ENCODE measurements at places on chromosomes 2 and 18.

DNA sequence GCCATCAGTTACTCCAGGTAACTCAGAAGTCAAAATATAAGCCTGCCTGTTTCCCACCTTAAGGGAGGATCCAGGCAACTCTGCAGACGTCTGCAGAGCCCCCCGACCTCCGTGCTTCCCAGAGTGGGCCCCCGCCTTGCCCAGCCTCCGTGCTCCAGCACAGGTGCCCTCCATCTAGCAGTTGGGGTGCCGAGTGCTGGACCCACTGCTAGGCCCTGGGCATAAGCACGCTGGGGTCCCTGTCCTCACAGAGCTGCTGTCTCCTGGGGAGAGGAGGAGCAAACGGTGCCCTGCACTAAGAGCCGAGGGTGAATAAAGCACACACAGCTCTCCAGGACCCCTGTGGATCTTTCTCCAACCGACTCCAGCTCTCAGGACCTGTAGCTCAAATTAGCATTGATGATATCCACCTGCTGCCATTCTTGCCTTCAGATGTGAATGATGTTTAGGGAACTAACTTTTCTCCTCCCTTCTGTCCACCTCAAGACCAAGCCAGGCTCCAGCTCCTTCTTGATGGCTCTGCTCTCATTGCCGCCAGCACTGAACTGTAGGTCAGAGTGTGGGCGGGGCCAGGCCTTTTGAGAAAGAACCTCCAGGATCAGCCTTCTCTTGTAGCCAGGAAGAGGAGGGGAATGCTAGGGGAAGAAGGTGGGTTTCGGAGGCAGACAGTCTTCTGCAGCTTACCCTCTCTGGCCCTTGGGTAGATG, 121.2 kb downstream of the SMAD7 start:
- peaks cover 20% of the 10 kb centered on the region for H3K4me1 ChIP-seq
- H3K4me3 ChIP-seq, result no peak overlapping the region
- H3K27ac ChIP-seq, result no peak overlapping the region
- no peaks in the 10 kb centered on the region for H3K36me3 ChIP-seq

DNA sequence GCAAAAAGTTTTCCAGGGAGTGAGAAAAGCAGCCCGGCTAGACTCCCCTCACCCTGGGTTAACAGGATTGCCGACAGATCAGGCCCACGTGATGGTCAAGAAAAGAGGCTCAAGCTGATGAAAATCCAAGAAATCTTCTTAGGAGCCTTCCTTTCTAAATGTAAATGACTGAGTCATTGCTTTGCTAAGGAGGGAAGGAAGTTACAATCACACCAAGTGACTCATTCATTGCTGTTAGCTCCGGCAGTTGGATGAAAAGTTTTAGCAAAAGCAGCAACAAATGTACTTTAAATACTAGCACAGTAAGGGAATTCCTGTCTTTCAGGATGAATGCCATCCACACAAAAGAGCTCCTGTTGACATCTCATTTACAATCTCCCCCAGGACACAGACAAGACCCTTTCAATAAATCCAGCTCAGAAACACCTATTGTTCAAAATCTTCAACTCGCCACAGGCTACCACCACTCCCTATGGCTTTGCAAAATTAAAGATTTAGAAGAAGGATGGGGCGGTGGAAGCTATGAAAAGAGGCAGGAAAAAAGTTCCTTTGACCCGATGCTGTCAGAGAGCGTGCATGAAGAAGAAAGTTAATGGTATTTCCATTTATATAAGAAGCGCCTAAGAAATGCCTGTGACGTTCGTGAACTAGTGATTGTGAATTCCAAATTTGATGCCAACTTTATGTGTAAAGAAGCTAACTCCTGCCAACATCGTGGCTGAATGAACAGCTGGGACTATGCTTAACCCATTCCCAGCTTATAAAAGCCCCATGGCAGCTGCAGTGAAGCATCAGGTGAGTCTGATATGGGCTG, 153.7 kb downstream of the TGIF1 start:
- no peak overlapping the region for H3K27ac ChIP-seq
- DNase-seq, result no peak
- no peaks in the 10 kb centered on the region for H3K4me1 ChIP-seq
- H3K4me3 ChIP-seq, result no peak overlapping the region
- H3K36me3 ChIP-seq, result no peaks in the 10 kb centered on the region

GRCh38 chr2:162478721-162479129, 134.8 kb downstream of the GCA start:
- no peaks in the 10 kb centered on the region for H3K27me3 ChIP-seq
- no peak overlapping the region for H3K4me3 ChIP-seq
- DNase-seq, result no peak
- no peaks in the 10 kb centered on the region for H3K36me3 ChIP-seq

- H3K36me3 ChIP-seq, result no peaks in the 10 kb centered on the region
- H3K27me3 ChIP-seq, result peaks cover 16% of the 10 kb centered on the region
- no peaks in the 10 kb centered on the region for H3K4me1 ChIP-seq
- no peak overlapping the region for H3K27ac ChIP-seq
These were observed 90.6 kb downstream of the SLC4A3 start for GRCh38 chr2:219718066-219718465.

GRCh38 chr2:126914811-126915500, 16.3 kb downstream of the TEX51 start:
- H3K36me3 ChIP-seq, result no peaks in the 10 kb centered on the region
- H3K27me3 ChIP-seq, result peaks cover 2% of the 10 kb centered on the region
- H3K4me3 ChIP-seq, result no peak overlapping the region
- no peak overlapping the region for H3K27ac ChIP-seq
- no peak for DNase-seq

DNA sequence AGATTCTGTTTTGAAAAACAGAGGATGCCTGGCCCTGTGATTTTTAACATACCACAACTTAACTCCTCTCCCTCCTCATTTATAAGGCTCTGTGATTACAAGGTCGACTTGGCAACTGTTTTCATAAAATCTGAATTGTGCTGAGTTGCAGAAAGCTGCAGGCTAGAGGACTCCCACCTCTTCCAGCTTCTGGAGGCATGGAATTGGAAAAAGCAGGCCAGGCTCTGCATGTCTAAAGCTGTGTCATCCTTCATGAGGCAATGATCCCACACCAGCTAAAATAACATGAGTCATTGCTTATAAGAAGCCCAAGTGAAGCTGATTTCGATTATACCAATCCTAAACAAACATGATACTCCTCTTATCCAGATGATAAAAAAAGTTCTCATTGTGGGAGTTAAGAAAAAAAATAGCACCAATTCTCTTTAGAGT, 11.7 kb downstream of the ARHGAP28 start:
- no peak overlapping the region for H3K4me3 ChIP-seq
- H3K36me3 ChIP-seq, result no peaks in the 10 kb centered on the region
- no peaks in the 10 kb centered on the region for H3K4me1 ChIP-seq
- no peak overlapping the region for H3K27ac ChIP-seq
- no peaks in the 10 kb centered on the region for H3K27me3 ChIP-seq
- no peak for DNase-seq

GRCh38 chr2:142065700-142066099, 65.1 kb downstream of the LRP1B start:
- H3K27me3 ChIP-seq, result no peaks in the 10 kb centered on the region
- H3K4me3 ChIP-seq, result no peak overlapping the region
- H3K36me3 ChIP-seq, result no peaks in the 10 kb centered on the region
